ENCODE measurements at places on chromosomes 2 and 18. TPM values are rescaled to one million over a fixed set of nuclear protein-coding genes. Genes with fewer than 3 reads are reported as not detected.
A peak's percentile ranks its signal among the peaks of the same experiment; 100 is the strongest.

Gene PCARE
- not detected for total RNA-seq

Gene ANKRD62
- total RNA-seq = not detected

Gene GULP1
- total RNA-seq = 43.3 TPM

Gene EML4
- total RNA-seq = 27.6 TPM

Gene CNTNAP5
- 3.2 TPM for total RNA-seq

Gene CMPK2
- total RNA-seq = 5.6 TPM

Gene HADHB
- 127 TPM for total RNA-seq

Gene POTEC
- total RNA-seq = not detected

GRCh38 chr18:79903787-79904356 is 47.6 kb downstream of the SLC66A2 start:
- ATAC-seq = no peak

DNA sequence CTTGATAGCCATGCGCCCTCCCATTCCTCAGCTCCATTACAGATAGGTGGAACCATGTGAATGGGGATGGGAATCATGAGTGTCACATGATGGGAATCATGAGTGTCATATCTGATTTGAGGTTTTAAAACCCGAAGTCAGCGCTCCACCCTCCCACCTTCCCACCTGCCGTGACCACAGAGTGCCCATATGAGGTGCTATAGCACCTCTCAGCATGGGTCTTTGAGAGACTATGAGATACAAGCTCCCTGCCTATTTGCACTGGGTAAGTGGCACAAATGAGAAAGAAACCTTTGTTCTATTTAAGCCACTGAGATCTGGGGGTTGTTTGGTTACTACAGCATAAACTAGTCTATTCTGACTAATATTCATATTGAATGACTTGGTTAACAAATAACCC is 78.5 kb upstream of the PTPRM start:
- no peak for ATAC-seq

DNA sequence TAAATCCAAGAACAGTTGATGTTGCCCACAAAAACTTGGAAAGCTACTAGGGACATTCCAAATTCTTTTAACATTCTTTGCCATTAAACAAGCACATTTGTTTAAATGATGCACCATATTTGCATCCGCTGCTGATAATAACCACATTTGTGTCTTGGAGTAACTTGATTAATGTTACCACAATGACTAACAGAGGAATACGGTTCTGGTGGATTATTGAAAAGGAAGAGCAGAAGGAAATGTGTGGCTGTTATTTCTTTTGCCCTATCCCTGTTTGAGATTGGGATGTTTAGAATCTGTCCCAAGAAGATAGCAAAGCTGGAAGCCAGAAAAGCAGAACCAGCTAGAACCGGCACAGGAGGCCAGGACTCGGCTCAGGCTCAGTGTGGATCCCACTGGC is 39.2 kb upstream of the RASGRP3 start:
- ATAC-seq = no peak

- no peak for ATAC-seq
These were observed 176.3 kb downstream of the PIK3C3 start for GRCh38 chr18:42131066-42131929.

DNA sequence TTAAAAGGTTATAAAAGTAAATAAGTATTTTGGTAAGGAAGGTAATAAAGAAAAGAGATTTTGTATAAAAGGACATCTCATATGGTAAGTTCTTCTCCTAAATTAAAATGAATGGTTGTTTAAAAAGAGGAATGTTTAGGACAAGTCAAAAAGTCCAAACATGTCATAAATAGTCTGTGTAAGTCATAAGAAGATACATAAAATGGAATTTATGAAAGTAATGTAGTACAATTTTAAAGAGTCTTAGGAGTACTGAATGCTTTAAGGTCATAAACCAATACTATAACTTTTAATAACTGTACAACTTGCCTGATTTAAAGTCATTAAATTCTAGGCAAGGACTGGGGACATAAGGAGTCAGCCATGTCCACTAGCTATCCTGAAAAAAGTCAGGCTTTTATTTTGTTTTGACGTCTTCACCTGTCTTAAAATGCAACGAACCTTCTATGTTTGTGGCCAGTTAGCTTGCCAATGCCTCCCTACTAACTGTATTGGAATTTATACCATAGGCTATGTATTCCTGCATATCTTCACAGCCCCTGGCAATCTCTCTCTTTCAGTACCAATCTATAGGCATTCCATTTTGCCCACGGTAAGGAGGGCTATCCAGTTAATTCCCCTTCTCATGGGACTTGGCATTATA is 312.3 kb upstream of the LRRTM4 start:
- no peak for ATAC-seq

- ATAC-seq = no peak
These were observed 259.1 kb downstream of the GALNT13 start for GRCh38 chr2:154130821-154131220.

DNA sequence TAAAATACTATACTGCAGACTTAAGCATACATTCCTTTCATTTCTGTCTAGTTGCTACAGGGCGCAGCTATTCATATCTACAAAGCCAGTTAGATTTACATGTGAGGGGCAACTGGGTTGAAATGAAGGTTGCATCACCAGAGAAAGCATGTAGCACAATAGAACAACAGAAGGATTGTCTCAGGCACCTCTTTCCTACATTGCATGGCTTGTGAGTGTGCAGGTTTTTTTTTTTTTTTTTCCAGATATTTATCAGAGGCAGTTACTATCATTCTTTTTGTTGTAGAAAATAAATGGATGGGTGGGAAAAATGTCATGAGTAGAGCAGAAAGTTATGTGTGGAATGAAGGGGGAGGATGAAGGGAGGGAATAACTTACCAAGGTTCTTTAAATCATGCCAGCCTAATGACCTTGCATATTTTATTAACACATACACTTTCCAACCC is 86.8 kb downstream of the ERBB4 start:
- no peak for ATAC-seq

- no peak for ATAC-seq
These were observed at the start of gene ARHGEF33 for GRCh38 chr2:38889575-38889974. Gene ARHGEF33, plus strand, starts transcription at chr2:38889875. Its CDS starts 29,573 bp downstream, at chr2:38919448.

- peak; percentile 86 for ATAC-seq
These were observed 100.7 kb downstream of the RAPGEF4 start for GRCh38 chr2:172836347-172836821.

- ATAC-seq = peak; percentile 56
These were observed 718.2 kb upstream of the SOX11 start for GRCh38 chr2:4973973-4974372.

- no peak for ATAC-seq
These were observed 308.4 kb upstream of the MYT1L start for GRCh38 chr2:2639251-2640139.

- ATAC-seq = no peak
These were observed 95.8 kb downstream of the SLC25A12 start for GRCh38 chr2:171798156-171798820.

GRCh38 chr2:216246766-216247165 is 125.5 kb downstream of the MARCHF4 start:
- ATAC-seq = no peak

- no peak for ATAC-seq
These were observed 943 bp downstream of the INPP5D start for GRCh38 chr2:233060980-233061590.
